ENCODE measurements at places on chromosomes 1 and 21.

GRCh38 chr21:40556442-40556968 is 290.5 kb downstream of the DSCAM start:
- no peak for DNase-seq

DNA sequence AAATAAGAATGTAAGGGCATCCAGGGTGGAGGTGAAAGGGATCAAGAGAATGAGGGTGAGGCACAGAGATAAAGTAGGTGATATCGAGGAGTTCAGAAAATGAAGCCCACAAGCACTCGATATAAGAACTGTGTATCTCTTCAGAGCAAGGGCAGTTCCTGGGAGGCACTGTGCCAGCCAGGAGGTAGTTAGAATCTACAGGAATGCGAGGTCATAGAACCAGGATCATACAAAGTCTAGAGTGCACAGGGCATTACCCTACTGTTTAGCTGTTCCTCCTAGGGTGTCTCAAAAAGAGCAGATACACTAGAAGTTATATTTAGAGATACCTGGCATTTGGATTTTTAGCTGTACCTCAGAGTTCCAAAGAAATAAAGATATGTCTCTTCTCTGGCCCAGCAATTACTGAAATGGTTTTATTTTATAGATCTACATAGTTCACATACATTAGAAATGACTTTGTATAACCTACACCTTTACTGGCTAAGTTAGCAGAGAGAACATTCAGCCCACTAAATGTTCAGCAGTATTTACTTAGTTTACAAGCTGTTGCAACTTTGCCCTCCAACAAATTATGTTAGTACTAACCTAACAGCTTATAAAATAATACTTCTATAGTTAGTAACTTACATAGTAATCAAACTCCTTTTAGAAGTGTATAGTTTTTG is 1.6 kb downstream of the OVAAL start:
- no peak for DNase-seq

- no peak for DNase-seq
Measured at GRCh38 chr1:45836451-45836850, 33.0 kb downstream of the MAST2 start.

- no peak for DNase-seq
Measured at GRCh38 chr21:25506887-25507286, 100.4 kb downstream of the MRPL39 start.
